ENCODE measurements at places on chromosomes 1 and 21. TPM values are rescaled to one million over a fixed set of nuclear protein-coding genes. Genes with fewer than 3 reads are reported as not detected.

ATPAF1 gene
- 28.9 TPM for total RNA-seq

DNA sequence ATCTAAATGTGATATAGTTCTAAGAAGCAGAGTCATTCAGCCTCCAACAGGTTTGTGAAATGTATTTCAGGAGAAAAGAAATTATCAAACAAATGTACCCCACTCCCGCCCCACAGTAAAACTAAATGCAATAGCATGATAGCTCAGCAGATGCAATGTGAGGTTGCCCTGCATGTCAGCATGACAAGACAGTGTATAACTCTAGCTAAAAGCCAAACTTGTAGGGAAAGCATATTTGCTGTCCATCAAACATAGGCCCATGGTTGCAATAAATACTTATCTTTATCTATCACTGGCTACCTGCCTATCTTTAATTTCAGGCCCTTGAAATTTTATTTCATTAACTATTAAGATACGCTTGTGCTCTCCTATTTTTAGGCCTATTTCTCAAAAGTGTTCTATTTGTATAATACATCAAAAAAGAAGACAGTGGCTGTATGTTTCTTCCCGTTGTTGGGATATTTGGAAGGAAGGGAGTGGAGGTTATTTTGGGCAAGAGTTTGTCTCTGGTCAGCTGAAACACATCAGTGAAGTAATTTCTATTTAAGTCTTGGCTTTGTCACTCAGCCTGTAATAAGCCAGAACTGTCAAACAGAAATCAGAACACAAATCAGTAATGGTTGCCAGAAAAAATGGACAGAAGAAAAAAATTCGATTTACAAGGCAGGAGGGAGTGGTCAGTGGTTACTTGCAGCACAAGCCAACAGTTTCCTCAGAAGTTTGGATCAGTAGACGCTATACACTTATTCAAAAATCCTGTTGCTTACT is 307.4 kb upstream of the ADGRL2 start:
- no peak overlapping the region for H3K4me3 ChIP-seq
- peaks cover 4% of the 10 kb centered on the region for H3K4me1 ChIP-seq
- H3K27ac ChIP-seq = no peak overlapping the region
- no peaks in the 10 kb centered on the region for H3K36me3 ChIP-seq

- H3K36me3 ChIP-seq = no peaks in the 10 kb centered on the region
- no peaks in the 10 kb centered on the region for H3K4me1 ChIP-seq
- H3K27ac ChIP-seq = no peak overlapping the region
- no peak overlapping the region for H3K4me3 ChIP-seq
- no peak for DNase-seq
Observed at GRCh38 chr1:147218606-147219005, 6.5 kb downstream of the FMO5 start.

GRCh38 chr1:19430121-19431068 is 54.9 kb downstream of the CAPZB start:
- DNase-seq = no peak
- no peaks in the 10 kb centered on the region for H3K27me3 ChIP-seq
- no peak overlapping the region for H3K4me3 ChIP-seq
- no peaks in the 10 kb centered on the region for H3K36me3 ChIP-seq

DNA sequence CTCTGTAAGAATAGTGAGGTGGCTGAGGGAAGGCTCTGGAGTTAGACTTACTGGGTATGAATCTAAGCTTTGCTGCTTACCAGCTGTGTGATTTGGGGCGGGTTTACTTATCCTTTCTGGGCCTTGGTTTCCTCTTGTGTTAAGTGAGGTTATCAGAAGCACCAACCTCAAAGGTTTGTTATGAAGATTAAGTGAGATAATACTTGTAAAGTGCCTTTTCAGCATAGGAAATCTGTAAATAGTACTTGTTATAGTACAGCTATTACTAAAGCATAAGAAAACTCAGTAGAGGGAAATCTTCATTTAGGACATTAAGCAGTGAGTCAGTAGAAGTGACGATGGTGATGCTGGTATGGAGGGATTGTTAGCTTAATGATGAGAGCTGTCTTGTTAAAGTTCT is 12.1 kb downstream of the HHAT start:
- DNase-seq = no peak
- no peak overlapping the region for H3K4me3 ChIP-seq
- no peak overlapping the region for H3K27ac ChIP-seq
- H3K36me3 ChIP-seq = no peaks in the 10 kb centered on the region
- no peaks in the 10 kb centered on the region for H3K27me3 ChIP-seq
- no peaks in the 10 kb centered on the region for H3K4me1 ChIP-seq

CTH gene
- total RNA-seq = 1.2 TPM

- H3K27ac ChIP-seq = peak overlapping the region; percentile 32
- H3K4me1 ChIP-seq = peaks cover 5% of the 10 kb centered on the region
- H3K36me3 ChIP-seq = no peaks in the 10 kb centered on the region
- no peaks in the 10 kb centered on the region for H3K27me3 ChIP-seq
- DNase-seq = no peak
- no peak overlapping the region for H3K4me3 ChIP-seq
Observed at GRCh38 chr1:39509360-39510009, 18.0 kb downstream of the BMP8A start.

DNA sequence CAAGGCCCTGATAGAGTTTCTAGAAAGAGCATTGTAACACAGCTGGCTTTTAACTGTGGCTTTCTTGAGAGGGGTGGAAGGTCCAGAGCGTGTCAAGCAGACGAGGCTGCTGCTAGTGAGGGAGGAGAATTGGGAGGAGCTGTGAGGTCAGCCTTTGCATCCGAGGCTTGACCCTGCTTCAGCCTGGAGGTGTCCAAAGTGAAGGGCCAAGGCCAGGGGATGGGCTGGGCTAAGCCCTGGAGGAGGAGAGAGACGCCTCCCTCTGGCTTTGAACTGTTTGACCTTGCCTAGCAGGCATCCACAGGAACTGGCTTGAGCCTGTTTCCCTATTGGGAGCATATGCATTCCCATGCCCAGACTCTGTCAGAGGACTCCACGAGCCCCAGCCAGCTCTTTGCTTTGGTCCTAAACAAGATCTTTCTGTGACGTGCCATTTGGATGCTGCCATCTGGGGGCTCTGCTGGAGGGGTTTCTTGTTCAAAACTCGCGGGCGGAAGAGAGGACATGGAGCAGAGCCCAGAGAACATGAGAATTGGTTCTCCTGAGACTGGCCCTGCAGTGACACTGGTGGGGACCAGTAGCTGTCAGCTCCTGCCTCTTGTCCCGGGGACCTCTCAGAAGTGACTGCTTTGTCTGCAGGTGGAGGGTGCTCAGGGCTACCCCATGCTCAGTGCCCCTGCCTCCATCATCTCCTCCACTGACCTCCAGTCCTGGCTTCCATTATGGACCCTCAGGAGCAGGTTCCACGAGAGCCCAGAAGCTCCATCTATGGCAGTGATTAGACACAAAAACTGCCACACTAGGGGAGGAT is 5.5 kb downstream of the ACTRT2 start:
- H3K27me3 ChIP-seq = no peaks in the 10 kb centered on the region
- no peaks in the 10 kb centered on the region for H3K36me3 ChIP-seq
- H3K27ac ChIP-seq = no peak overlapping the region
- no peak for DNase-seq

- H3K27me3 ChIP-seq = no peaks in the 10 kb centered on the region
- no peak overlapping the region for H3K27ac ChIP-seq
- H3K4me1 ChIP-seq = no peaks in the 10 kb centered on the region
- H3K4me3 ChIP-seq = no peak overlapping the region
- no peak for DNase-seq
Observed at GRCh38 chr1:199720496-199720895, 307.0 kb upstream of the NR5A2 start.

DNA sequence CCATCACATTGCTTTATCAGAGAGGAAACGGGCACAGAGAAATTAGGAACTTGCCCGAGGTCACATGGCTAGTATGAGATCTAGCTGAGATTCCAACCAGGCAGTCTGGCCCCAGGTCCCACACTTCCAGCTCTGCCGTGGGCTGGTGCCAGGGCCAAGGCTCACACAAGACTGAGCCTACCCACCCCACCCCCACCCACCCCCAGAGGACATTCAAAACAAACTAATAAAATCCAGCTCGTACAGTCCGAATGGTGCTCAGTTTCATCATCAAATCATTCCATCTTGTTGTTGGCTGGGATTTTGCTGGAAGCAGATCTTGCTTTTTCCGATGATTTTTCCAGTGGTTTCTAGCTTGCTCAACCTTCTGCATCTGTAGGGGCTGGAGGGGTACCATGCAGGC is 27.9 kb downstream of the MATN1 start:
- H3K36me3 ChIP-seq = no peaks in the 10 kb centered on the region
- H3K27ac ChIP-seq = no peak overlapping the region

ZSWIM5 gene
- 2.5 TPM for total RNA-seq

ESPN gene
- total RNA-seq = 22.2 TPM

GRCh38 chr1:6909857-6910256 is 124.6 kb downstream of the CAMTA1 start:
- H3K4me1 ChIP-seq = no peaks in the 10 kb centered on the region
- H3K36me3 ChIP-seq = no peaks in the 10 kb centered on the region
- peaks cover 85% of the 10 kb centered on the region for H3K27me3 ChIP-seq
- no peak overlapping the region for H3K27ac ChIP-seq
- no peak for DNase-seq

- H3K27me3 ChIP-seq = peaks cover 7% of the 10 kb centered on the region
- H3K4me3 ChIP-seq = no peak overlapping the region
- DNase-seq = no peak
- H3K36me3 ChIP-seq = no peaks in the 10 kb centered on the region
Observed at GRCh38 chr1:109116286-109116685, 2.4 kb downstream of the ELAPOR1 start.

DNA sequence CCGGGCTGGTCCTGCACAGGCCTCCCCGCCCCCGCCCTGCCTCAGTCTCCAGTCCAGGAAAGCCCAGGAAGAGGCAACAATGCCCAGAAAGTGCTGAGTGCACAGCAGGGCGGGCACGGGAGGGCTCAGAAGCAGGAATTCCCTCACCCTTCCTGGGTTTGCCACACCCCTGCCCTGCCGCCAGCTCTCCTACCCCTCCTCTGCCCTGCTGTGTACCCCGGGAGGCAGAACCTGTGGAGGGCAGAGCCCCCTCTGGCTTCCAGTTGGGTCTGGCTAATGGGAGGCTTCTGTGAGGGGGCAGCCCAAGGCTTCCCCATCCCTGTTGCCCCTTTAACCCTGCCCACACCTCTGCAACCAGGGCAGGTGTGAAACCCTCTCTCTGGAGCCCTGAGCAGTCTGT is 47.5 kb upstream of the CSF3R start:
- no peaks in the 10 kb centered on the region for H3K36me3 ChIP-seq
- no peaks in the 10 kb centered on the region for H3K27me3 ChIP-seq
- no peak overlapping the region for H3K27ac ChIP-seq
- H3K4me3 ChIP-seq = no peak overlapping the region
- DNase-seq = no peak
- H3K4me1 ChIP-seq = no peaks in the 10 kb centered on the region

DNA sequence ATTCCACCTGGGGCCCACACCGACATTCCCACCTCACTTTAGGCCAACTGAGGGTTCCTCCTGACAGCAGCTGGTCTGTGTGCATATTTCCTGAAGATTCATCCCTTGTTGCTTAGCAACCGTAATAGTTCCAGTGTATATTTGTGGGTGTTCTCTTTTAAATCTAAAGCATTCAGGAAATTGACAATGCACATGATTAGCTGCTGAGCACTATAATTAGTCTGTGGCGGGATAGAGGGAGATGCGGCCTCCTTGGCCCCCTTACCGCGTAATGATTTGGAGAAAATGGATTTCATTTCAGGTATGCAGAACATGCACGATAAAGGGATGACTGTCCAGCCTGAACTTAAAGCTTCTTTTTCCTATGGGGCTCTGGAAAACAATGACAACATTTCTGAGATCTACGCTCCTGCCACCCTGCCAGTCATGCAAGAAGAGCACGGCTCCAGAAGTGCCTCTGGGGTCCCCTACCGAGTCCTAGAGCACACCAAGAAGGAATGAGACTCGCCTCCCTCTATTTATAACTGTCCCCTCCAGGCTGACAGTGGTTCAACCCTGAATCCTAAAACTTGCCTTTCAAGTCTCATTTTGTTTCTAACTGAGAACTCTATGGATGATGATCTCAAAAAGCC is 33.8 kb upstream of the RCAN3 start:
- H3K4me3 ChIP-seq = no peak overlapping the region
- H3K36me3 ChIP-seq = peaks cover 3% of the 10 kb centered on the region
- no peak overlapping the region for H3K27ac ChIP-seq
- H3K27me3 ChIP-seq = no peaks in the 10 kb centered on the region

PDC gene
- total RNA-seq = not detected

- H3K4me3 ChIP-seq = peak overlapping the region; percentile 85
- DNase-seq = no peak
- H3K36me3 ChIP-seq = peaks cover 30% of the 10 kb centered on the region
Observed at GRCh38 chr1:43366179-43366578, 1.6 kb downstream of the ELOVL1 start.

GRCh38 chr1:93810316-93810715 is 68.7 kb downstream of the DNTTIP2 start:
- H3K27ac ChIP-seq = no peak overlapping the region
- H3K27me3 ChIP-seq = no peaks in the 10 kb centered on the region
- no peaks in the 10 kb centered on the region for H3K4me1 ChIP-seq
- H3K36me3 ChIP-seq = no peaks in the 10 kb centered on the region
- DNase-seq = no peak

DNA sequence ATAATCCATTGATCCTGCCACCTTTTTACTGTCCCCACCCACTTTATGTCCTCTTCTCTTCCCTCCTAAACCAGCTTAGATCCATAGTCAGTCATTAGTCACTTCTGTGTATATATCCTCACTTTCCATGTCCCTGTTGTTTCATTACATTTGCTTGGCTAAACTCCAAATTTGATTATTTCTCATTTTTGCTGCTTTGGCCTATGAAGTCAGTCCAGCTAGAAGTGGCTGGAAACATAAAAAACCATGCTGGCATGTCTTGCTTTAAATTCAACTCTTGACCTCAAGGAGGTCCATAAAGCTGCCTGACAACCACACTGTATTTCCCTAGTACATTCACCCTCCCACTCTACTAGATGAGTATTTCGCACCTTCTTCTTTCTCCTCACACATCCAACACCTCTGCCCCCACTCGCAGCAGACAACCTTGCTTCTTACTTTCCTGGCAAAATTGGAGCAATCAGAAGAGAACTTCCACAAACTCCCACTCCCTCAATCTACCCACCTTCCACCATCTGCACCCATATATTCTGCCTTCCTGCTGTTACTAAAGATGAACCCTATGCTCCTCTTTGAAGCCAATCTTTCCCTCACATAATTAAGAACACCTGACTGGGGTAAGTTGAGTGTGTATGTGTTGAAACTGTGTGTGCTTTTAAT is 72.1 kb downstream of the ZNF648 start:
- no peaks in the 10 kb centered on the region for H3K36me3 ChIP-seq
- no peak overlapping the region for H3K4me3 ChIP-seq
- H3K27me3 ChIP-seq = no peaks in the 10 kb centered on the region
- no peak overlapping the region for H3K27ac ChIP-seq

GRCh38 chr1:89802841-89803240 is 18.0 kb upstream of the LRRC8D start:
- H3K27ac ChIP-seq = no peak overlapping the region
- H3K4me1 ChIP-seq = no peaks in the 10 kb centered on the region
- H3K4me3 ChIP-seq = no peak overlapping the region

DNA sequence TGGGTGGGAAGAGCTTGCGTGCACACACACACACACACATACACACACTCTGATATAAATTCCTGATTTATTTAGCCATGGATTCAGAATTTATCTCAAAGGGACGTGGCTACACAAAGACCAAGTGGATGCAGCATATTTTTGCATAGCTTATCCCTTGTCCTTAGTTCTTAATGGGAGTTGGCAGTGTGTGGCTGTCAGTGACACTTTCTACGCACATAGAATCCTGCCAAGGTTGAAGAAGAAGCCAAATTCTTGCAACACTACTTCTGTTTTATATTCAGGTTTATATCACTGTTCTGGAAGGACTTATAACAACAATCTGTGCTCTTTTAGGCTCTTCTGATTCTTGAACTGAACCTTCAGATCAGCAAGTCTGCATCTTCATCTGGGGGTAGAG is 292.7 kb downstream of the CAMTA1 start:
- H3K36me3 ChIP-seq = no peaks in the 10 kb centered on the region
- H3K4me1 ChIP-seq = no peaks in the 10 kb centered on the region
- DNase-seq = no peak
- H3K27me3 ChIP-seq = no peaks in the 10 kb centered on the region
- no peak overlapping the region for H3K27ac ChIP-seq
